ENCODE measurements at places on chromosomes 11 and 22.

GRCh38 chr11:8910649-8911026 is 351 bp upstream of the AKIP1 start:
- no peak for DNase-seq

GRCh38 chr22:38289583-38290082 is 16.8 kb upstream of the TMEM184B start:
- no peak for DNase-seq

DNA sequence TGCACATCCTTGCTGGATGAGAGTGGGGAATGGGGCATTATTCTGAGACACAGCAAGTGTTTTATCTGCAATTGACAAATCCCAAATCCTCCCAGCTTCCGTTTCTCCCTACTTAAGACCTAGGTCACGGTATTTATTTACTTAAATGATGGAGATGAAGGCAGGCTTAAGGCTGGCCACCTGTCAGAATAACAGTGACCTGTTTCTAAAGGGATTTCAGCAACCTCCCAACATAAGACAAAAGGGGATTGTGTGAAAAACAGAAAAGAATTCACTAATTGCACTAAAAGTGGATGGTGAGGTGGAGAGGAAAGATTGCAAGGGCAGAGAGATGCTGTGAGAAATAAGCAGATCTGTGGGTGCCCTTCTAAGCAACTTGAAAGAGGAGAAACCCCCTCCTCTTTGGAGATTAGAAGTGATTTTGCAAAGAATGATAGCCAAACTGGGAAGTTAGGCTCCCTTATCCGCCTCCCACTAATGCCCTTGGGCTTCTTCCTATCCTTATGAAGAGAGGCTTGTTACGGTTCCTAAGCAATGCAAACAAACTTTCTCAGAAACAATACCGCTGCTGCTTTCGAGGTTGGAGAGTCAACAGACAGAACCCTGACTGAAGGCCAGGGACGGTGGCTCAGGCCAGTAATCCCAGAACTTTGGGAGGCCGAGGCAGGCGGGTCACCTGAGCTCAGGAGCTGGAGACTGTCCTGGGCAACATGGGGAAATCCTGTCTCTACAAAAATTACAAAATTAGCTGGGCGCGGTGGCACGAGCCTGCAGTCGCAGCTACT is 84.3 kb downstream of the ARL14EP start:
- DNase-seq = no peak

GRCh38 chr11:108508653-108509593 is 10.7 kb upstream of the POGLUT3 start:
- DNase-seq = no peak

DNA sequence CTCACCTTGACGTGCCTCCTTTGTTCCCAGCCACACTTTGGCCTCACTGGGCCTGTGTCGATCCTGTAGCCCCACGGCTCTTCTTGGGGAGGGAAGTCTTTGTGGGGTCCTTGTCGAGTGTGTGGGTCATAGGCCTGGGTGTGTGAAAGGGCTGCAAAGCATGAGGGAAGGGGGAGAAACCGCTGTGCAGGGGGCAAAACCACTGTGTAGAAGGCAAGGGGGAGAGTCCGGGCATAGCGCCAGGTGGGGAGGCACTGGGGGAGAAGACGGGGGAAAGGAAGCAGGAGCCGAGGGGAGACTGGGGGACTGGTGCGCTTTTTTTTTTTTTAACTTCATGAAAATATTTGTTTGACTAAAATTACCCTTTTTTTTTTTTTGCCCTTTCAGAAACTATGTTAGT is 65.1 kb upstream of the RASD2 start:
- no peak for DNase-seq

GRCh38 chr11:2771758-2772466 is 72.1 kb upstream of the KCNQ1OT1 start:
- no peak for DNase-seq

GRCh38 chr11:11389238-11389637 is 36.2 kb upstream of the CSNK2A3 start:
- DNase-seq = no peak

DNA sequence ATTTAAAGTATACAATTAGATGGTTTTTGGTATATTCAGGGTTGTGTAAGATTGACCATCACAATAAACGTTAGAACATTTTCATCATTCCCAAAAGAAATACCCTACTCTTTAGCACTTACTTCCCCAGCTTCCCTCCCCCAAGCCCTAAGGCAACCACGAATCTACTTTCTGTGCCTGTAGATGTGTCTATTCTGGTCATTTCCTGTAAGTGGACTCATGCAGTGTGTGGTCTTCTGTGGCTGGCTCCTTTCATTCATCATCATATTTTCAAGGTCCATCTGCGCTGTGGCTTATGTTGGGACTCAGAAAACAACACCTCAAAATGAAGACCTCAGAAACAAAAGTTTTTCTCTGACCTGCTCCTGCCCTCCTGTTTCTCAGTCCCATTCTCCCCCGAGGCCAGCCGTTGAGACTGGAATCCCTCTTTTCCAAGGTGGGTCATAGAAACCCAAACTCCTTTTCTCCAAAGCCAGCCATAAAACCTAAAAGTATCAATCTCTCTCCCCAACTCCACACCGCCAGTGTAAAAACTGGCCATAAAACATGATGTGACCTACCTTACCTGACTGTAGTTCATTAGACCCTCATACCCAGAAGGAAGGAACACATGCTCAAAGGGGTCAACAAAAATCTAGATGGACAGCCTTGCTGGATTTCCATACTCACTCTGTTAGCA is 12.9 kb upstream of the TMPRSS13 start:
- DNase-seq = no peak

DNA sequence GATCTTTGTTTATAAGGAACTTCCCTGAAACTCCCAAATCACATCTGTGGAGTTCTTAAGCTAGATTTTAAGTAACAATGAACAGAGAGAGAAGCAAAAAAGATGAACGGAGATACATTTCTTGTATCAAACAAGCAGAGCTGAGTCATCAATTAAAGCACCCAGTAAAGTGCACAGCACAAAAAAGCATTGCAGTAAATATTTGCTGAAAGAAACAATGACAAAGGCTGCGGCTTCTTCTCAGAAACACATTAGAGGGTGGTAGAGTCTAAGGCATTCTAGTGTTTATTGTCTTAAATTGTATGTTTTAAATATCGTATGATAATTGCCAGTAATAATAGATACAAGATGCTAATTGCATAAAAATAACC is 941.6 kb upstream of the CHORDC1 start:
- DNase-seq = peak; percentile 15

All from HCEC 1CT (cell line).